Sigmoid colon (tissue), 7 donors: ENCODE measurements at places on chromosomes 6 and 20. TPM values are rescaled to one million over a fixed set of nuclear protein-coding genes. Genes with fewer than 3 reads are reported as not detected.

DNA sequence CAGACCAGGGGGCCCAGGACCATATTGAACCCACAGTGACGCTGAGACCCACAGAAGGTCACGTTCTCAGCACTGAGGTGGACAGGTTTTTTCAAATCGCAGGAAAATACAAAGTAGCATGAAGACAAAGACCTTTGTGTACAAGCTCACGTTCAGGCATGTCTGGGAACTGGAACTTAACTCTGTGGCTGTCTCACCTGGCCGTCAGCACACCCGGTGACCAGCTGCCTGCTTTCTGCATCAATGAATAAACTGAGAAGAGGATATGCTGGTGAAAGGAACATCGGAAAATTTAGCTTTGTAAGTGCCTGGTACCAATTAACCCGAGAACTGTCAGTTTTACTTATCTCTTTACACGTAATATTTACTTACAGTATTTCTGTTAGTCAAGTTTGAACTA is 36.5 kb downstream of the WDR27 start:
- H3K27me3 ChIP-seq: no peaks in the 10 kb centered on the region
- no peak overlapping the region for H3K4me3 ChIP-seq
- no peaks in the 10 kb centered on the region for H3K36me3 ChIP-seq
- no peak overlapping the region for H3K27ac ChIP-seq
- DNase-seq: no peak

- no peak for DNase-seq
- H3K36me3 ChIP-seq: no peaks in the 10 kb centered on the region
- no peak overlapping the region for H3K4me3 ChIP-seq
- no peaks in the 10 kb centered on the region for H3K4me1 ChIP-seq
- H3K27me3 ChIP-seq: no peaks in the 10 kb centered on the region
- H3K27ac ChIP-seq: no peak overlapping the region
Observed at GRCh38 chr6:77318256-77318655, 145.0 kb downstream of the HTR1B start.

DNA sequence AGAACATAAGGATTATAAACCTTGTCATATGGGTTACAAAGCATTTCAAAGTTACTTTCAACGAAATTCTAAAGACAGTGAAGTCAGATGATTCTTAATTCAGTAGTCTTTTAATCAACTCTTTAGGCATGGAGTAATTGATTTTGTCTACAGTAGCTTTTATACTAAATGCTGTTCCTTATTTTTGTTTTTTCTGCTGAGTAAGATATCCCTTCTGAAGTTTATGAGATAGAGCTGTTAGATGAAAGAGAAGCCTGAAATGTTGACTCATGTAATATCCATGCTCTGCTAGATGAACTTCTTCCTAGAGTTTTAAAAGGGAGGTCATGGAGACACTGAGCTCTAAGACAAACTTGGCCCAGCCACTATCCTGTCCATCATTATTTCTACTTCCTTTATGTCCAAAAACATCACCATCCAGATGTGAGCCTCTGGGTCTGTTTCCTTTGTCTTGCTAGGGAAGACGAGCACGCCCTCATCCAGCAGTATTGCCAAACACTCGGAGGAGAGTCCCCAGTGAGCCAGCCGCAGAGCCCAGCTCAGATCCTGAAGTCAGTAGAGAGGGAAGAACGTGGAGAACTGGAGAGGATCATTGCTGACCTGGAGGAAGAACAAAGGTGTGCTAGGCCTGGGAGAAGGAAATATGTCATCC is 550.3 kb downstream of the UTRN start:
- H3K4me1 ChIP-seq: no peaks in the 10 kb centered on the region
- no peak overlapping the region for H3K27ac ChIP-seq
- H3K36me3 ChIP-seq: peaks cover 7% of the 10 kb centered on the region
- H3K4me3 ChIP-seq: no peak overlapping the region
- no peak for DNase-seq

GRCh38 chr20:22404419-22405170 is 179.8 kb downstream of the FOXA2 start:
- peaks cover 6% of the 10 kb centered on the region for H3K4me1 ChIP-seq
- H3K36me3 ChIP-seq: no peaks in the 10 kb centered on the region
- no peak overlapping the region for H3K27ac ChIP-seq

DNA sequence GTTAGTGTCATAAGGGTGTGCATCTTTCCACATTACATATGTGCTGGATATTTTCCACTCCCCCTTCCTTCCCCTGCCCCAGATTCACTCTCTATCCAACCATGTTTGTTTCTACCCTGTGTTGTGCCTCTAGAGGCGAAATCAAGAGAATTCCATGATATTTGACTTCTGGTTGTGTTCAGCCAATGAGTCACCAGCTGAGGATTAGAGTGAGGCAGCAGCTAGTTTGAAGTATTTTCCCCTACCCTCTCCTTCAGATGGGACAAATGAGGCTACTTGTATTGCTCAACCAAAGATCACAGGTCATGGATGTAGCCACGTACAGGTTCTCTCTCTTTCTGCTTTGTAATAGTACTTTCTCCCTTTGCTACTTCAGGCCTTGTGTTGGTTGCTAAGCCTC is 24.5 kb upstream of the OR2J2 start:
- no peak overlapping the region for H3K27ac ChIP-seq
- no peak overlapping the region for H3K4me3 ChIP-seq
- H3K4me1 ChIP-seq: no peaks in the 10 kb centered on the region
- DNase-seq: no peak
- H3K27me3 ChIP-seq: no peaks in the 10 kb centered on the region

DNA sequence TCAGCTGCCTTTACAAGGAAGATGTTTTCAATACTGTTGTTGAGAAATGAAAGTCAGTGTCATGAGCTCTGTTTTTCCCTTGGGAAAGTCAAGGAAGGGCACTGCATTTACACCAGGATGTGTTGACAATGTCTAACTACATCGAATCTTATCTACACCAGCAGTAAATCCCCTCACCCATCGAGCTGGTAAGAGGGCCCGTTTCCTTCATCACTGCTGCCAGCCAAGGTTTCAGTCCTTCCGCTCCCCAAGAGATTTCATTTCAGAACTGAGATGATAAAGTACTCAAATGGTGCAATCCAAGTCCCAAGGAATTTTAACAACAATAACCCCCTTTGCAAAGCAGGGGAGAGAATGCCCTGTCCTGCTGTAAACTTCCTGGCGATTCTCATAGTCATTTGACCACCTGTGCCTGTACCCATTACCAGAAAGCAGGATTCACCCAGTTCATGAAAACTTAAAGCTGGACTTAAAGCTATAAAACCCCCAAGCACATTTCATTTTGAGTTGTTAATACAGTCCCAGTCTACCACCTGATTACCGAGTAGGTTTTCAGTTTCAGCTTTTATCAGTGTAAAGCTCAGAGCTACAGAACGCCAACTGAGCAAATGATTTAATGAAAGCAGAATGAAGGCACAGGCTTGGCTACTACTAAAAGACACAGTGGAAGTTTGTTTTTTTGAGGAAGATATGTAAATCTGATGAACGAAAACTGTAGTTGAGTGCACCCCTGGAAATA is 122.5 kb upstream of the TAB2 start:
- H3K4me3 ChIP-seq: no peak overlapping the region
- no peaks in the 10 kb centered on the region for H3K36me3 ChIP-seq
- no peak overlapping the region for H3K27ac ChIP-seq
- peaks cover 2% of the 10 kb centered on the region for H3K4me1 ChIP-seq
- no peak for DNase-seq
- no peaks in the 10 kb centered on the region for H3K27me3 ChIP-seq

- no peak for DNase-seq
- H3K4me3 ChIP-seq: no peak overlapping the region
- H3K4me1 ChIP-seq: no peaks in the 10 kb centered on the region
- H3K27me3 ChIP-seq: no peaks in the 10 kb centered on the region
- H3K27ac ChIP-seq: no peak overlapping the region
Observed at GRCh38 chr20:1199212-1199873, 3.9 kb upstream of the C20orf202 start.

DNA sequence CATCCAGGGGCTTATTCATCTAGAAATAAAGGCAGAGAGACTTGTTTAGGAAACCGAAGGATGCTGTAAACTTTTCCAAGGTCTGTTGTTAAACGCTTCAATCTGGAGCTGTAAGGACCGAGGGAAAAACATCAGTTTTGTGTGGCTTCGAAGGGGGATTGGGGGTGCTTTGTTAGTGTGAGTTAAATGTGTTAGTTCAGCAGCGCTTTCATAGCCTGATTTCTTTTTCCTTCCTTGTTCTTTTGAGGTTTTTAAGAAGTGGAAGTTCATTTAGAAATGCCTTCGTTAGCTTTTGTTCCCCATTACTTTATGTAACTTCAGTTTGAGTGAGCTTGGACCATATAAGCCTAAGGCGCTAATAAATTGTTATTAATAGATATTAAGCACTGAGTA is 1.5 kb downstream of the ANKS1A start:
- H3K27ac ChIP-seq: peak overlapping the region; percentile 89
- H3K36me3 ChIP-seq: no peaks in the 10 kb centered on the region
- H3K4me3 ChIP-seq: peak overlapping the region; percentile 67
- DNase-seq: no peak

DNA sequence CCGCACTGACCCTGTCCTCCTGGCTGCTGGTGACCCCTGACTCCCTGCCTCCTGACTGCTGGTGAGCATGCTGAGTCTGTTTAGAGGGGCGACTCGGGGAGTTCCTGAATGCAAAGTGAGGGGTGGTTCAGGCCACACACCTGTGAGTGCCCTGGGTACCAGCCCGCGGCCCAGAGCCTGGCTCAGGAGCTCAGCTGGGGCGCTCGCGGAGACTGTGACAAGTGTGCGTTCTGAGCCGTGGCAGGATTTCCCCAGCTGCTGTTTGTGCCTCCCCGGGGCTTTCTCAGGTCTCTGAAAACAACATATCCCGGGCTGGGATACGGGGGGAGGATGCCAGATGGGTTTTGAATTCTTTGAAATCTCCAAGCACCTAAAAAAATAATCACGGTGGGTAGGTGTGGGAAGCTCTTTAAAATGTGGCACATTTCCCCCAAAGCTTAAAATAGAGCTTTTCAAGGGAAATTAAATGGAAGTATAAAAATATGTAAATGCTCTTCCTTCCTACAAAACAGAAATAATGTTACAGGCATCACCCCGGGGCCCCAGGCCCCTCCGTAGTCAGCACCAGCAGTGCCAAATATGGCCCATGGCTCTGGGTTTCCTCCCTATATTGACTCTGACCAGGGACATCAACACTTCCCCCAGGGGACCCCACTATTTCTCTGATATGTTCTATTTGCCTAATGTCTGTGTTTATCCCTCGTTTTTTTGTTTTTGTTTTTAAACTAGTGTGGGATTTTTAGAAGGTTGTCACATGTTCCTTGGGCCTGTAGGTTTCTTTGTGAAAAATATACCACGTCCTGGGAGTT is 49.9 kb upstream of the TAGAP start:
- H3K36me3 ChIP-seq: no peaks in the 10 kb centered on the region
- DNase-seq: no peak
- H3K27me3 ChIP-seq: no peaks in the 10 kb centered on the region
- H3K4me1 ChIP-seq: no peaks in the 10 kb centered on the region

GRCh38 chr6:4439159-4439558 is 303.8 kb upstream of the ECI2 start:
- no peaks in the 10 kb centered on the region for H3K27me3 ChIP-seq
- H3K4me1 ChIP-seq: no peaks in the 10 kb centered on the region
- H3K27ac ChIP-seq: no peak overlapping the region

- H3K27ac ChIP-seq: no peak overlapping the region
- no peaks in the 10 kb centered on the region for H3K4me1 ChIP-seq
- DNase-seq: no peak
Observed at GRCh38 chr6:48229841-48230240, 118.8 kb upstream of the PTCHD4 start.

GRCh38 chr6:161701056-161701455 is 427.2 kb upstream of the AGPAT4 start:
- DNase-seq: no peak
- H3K27ac ChIP-seq: no peak overlapping the region
- no peak overlapping the region for H3K4me3 ChIP-seq
- no peaks in the 10 kb centered on the region for H3K27me3 ChIP-seq
- no peaks in the 10 kb centered on the region for H3K36me3 ChIP-seq
- no peaks in the 10 kb centered on the region for H3K4me1 ChIP-seq

- no peaks in the 10 kb centered on the region for H3K4me1 ChIP-seq
- H3K4me3 ChIP-seq: no peak overlapping the region
- no peak overlapping the region for H3K27ac ChIP-seq
Observed at GRCh38 chr6:7697820-7698623, 27.9 kb upstream of the BMP6 start.

DNA sequence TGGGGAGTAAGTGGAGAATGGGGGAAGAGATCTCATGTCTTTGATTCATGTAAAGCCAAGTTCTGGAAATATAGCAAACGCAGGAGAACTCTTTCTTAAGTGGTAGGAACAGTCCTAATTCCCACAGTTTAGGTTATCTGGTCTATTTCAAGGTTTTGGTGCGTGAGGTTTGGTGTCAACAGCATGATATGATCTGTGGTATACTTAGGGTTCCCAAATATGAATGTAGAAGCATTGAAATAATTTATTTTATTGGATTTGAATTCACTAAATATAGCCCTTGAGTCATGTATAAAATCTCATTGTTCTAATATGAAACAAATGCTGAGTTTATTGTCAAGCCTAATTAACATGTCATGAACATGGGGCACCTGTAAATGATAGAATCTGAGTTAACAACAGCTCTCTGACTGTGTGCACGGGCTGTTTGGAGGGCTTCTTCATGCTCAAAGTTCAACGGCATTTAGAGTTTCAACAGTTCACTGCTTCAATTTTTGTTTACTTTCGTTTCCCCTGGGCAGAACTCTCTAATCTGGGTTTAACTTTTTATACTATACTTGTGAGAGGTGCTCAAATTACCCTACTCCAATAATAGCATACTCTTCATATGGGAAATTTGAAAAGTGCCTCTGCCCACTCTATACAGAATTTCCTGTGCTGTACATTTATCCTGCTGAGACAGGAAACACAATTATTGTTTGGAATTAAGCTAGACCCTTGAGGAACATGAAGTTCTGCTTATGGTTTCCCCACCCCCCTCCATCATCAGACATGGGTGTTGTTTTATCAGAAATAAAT is 236.3 kb upstream of the ZNF217 start:
- H3K27me3 ChIP-seq: no peaks in the 10 kb centered on the region
- peak overlapping the region; percentile 9 for H3K4me3 ChIP-seq
- H3K36me3 ChIP-seq: no peaks in the 10 kb centered on the region
- peak overlapping the region; percentile 82 for H3K27ac ChIP-seq
- H3K4me1 ChIP-seq: no peaks in the 10 kb centered on the region

GRCh38 chr6:31350196-31351032 is 6.6 kb downstream of the HLA-B start:
- no peaks in the 10 kb centered on the region for H3K36me3 ChIP-seq
- H3K27me3 ChIP-seq: no peaks in the 10 kb centered on the region
- no peak overlapping the region for H3K4me3 ChIP-seq
- DNase-seq: no peak

DNA sequence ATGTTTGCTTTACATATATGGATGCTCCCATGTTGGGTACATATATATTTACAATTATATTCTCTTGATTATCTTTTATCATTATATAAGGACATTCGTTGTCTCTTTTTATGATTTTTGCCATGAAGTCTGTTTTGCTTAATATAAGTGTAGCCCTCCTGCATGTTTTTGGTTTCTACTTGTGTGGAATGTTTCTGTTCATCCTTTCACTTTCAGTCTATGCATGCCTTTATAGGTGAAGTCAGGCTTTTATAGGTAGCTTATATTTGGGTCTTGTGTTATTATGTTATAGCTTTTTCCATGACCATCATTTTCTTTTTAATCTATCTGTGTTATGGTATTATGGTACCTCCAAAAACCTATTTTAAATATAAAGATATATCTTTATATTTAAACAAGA is 612.5 kb upstream of the HS3ST5 start:
- H3K36me3 ChIP-seq: no peaks in the 10 kb centered on the region
- no peaks in the 10 kb centered on the region for H3K27me3 ChIP-seq
- no peak overlapping the region for H3K4me3 ChIP-seq
- DNase-seq: no peak

The ECI2 gene
- 46.2 TPM for total RNA-seq

The LINC00237 gene
- not detected for total RNA-seq

The SLC35B3 gene
- 16.6 TPM for total RNA-seq

The BCAS1 gene
- total RNA-seq: 0.71 TPM

The C20orf204 gene
- total RNA-seq: 0.33 TPM

The TDRD6 gene
- total RNA-seq: 1.9 TPM

The LHFPL5 gene
- not detected for total RNA-seq

The POLH gene
- total RNA-seq: 5.0 TPM
